ENCODE measurements at places on chromosomes 11 and 22.

DNA sequence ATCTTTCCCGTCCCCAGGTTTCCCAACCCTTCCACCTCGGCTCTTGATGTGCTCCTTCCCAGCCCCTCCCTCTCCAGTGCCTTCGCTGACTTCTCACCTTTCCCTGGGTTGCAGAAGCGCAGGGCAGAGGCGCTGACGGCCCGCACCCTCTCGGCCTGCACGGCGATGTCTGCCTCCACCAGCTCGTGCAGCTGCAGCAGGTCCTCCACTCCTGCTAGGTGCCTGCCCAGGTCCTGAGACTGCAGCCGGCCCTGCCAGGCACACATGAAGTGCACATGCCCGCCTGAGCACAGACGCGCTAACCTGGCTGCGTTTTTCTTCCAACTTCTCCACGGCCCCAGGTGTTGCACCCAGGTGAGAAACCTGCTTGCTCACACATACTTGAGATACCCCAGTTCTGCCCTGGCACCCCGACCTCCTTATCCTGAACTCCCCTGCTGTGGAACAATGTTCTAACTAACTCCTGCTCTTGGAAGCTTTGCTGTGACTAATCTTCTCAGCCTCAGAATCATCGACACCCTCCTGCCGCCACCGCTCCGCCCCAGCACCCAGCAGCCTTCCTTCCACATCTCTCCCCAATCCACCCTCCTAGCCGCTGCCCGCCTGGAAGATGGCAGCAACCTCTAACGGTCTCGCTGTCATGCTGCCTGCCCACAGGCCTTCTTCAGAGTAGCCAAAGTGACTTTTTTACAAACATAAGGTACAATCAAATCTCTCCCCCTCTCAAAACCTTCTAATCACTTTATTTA, 23.3 kb downstream of the SPTBN2 start:
- no peak for DNase-seq

- no peak for DNase-seq
Measured at GRCh38 chr11:3947061-3947460, 91.6 kb downstream of the STIM1 start.

GRCh38 chr11:3685923-3686322, 14.7 kb upstream of the CHRNA10 start:
- DNase-seq = no peak

DNA sequence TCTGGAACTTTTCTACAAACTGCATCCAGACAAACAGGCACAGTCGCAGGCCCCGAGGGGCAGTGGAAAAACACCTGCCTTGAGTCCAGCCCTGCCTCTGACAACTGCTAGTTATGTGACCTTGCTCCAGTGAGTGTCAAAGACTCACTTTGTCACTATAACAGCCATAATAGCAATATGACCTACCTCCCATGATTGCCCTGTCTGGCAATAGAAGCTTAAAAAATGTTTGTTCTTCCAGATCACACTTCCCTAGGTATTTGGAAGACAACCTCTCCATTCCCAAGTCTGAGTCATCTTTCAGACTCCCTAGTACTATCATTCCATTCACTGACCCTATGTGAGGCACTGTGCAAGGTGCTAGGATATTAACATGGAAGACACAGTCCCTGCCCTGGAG, 74.5 kb downstream of the RPL27A start:
- no peak for DNase-seq

Measured in AG09309 (cell line).